ENCODE measurements at places on chromosomes 7 and 10.

DNA sequence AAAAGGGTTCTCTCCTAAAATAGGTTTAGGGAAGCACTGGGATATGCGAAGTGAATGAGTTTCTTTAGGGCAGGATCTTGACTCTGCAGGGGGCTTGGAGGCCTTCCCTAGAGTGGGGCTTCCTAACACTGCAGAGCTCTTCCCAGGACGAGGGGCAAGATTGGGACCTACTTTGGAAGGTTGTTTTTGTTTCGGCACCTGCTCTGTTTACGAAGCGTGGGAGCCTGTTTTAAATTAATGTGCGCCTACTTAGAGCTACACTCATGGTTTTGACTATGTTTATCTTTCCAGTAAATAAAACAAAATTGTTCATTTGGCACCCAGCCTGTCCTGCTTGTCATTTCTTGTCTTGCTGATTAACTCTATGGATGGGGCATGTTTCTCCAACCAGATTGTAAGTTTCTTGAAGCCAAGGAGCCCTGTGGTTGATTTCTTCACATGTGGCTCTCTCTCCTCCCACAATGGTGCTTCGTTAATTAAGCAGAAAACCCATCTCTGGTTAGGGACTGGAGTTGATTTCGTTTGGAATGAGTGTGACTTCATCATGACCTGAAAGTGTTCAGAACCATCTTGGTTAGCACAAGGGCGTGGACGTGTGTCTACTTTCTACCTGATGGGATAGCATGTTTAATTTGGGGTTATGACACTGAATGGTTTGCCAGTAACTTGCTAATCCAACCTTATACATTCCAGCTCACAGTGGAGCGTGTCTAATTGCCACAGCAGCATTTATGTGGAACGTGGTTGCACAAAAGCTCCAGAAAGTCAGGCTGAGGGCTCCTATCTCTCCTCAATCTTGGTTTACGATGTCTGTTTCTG lies 98.1 kb downstream of the TCF7L2 start:
- no peak for DNase-seq

DNA sequence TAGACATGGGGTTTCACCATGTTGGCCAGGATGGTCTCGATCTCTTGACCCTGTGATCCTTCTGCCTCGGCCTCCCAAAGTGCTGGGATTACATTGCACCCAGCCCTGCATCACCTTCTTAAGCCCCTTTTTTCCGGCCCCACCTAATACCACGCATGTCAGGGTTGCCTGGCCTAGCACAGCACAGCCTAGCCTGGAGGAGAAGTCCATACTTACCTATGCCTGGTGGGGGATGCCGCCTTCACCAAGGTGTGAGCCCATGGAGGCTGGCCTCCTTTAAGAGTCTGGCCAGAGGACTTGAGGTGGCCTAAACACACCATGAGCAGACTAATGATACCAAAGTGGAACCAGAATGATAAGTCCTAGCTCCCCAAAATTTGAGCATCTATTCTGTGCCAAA lies 22.0 kb upstream of the CUX1 start:
- no peak for DNase-seq

GRCh38 chr7:157357129-157358040 lies 20.6 kb downstream of the DNAJB6 start:
- DNase-seq, result no peak

DNA sequence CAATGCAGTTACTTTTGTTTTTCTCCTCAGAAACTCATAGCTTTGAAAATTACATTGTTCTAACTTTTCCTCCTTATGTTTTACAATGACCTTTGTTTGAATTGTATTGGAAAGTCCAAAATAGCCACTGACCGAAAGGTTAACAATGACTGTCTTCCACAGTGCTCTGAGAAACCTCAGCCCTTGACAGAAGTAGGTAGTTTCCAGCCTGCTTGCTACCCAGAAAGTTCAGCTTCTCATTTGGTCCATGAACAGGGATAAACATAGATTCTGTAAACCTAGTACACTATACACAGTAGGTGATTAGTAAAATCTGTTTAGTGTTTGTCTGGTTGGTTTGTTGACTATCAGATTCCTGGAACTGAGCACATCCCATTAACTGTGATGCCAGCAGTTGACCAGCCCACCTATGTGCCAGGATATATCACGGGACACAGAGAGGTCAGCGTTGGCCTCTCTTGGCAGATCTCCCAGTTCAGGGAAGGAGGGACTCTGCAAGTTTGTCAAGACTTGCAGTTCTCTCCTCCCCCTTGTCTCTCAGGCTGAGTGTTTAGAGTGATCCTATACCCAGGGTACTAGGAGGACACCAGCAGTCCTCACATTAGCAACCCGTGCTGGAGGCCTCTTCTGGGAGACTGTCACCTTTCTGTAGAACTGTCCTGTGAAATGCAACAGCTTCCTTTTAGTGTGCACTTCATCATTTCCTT lies 297.6 kb downstream of the ARHGAP12 start:
- DNase-seq, result no peak

- no peak for DNase-seq
Observed at GRCh38 chr7:117656806-117657205, 177.0 kb downstream of the CFTR start.

DNA sequence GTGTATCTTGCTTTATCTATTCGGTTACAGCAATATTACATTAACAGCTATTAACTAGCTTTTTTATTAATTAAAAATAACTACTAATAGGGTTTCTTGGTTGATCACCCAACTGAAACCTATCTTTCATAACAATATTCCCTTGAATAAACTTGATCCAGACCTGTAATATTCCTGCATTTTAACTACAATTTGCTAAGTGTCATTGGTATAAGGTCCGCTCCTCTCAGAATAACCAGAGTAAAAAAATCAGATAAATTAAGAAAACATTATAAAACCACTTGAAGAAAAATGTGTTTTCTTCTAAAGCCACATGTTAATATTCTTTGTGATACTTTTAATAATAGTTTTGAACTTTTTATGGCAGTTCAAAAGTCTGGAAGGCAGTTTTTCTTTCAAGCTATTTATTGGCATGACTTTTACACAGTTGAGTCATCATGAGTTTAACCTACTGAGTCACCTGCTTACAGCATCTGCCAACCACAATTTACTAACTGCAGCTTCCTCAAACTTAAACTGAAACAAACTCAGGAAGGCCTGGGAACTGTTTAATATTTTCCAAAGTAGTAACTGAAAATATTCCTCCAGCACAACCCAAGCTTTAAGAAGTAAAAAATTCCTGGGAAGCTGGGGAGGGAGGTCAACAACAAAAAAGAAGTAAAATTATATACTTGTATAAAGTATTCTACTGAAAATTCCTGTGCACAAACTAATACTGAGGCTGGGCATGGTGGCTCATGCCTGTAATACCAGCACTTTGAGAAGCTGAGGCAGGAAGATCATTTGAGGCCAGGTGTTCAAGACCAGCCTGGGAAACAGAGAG lies 103.2 kb downstream of the NRBF2 start:
- no peak for DNase-seq

GRCh38 chr7:4733936-4734528 lies 41.4 kb upstream of the AP5Z1 start:
- no peak for DNase-seq

DNA sequence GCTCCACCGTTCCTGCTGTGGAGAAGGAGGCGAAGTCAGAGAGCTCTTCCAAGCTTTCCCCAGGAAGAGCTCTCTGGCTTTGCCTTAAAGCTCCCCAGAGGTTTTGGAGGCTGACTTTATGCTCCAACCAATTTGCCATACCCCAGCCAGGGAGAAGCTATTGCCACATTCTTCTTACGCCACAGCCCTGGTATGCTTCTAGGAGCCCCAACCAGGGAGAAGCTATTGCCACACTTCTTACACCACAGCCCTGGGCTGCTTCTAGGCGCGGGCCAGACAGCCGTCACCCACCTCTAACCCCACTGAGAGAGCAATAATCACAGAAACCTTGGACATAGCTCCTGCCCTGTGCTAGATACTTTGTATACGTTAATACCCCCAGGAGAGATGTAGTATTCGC lies 951 bp downstream of the ELOVL3 start:
- DNase-seq, result no peak

- DNase-seq, result no peak
Observed at GRCh38 chr10:54081950-54082349, 719.1 kb downstream of the PCDH15 start.
